Anterior cingulate cortex (tissue), 58 donors: ENCODE measurements at places on chromosomes 1 and 21.

DNA sequence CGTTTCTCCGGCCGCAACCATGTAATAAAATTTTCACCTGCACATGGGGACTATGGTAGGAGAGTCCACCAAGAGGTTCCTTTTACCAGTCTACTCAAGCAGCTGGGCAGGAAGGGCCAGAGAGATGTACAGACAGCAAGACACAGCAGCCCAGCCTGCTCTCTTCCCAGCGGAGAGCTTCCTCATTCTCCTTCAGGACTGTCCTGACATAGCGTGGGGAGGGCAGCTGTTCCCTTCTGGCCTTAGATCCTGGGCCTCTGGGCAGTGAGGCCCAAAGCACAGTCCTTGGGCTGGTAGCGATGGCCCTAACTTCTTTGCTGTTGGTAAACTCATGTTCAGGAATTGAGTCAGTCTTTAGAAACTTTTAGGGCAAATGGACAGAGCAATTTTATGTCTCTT is 89.1 kb downstream of the BCAR3 start:
- DNase-seq = no peak

GRCh38 chr1:147611021-147611426 is 59.3 kb downstream of the ACP6 start:
- DNase-seq = no peak

DNA sequence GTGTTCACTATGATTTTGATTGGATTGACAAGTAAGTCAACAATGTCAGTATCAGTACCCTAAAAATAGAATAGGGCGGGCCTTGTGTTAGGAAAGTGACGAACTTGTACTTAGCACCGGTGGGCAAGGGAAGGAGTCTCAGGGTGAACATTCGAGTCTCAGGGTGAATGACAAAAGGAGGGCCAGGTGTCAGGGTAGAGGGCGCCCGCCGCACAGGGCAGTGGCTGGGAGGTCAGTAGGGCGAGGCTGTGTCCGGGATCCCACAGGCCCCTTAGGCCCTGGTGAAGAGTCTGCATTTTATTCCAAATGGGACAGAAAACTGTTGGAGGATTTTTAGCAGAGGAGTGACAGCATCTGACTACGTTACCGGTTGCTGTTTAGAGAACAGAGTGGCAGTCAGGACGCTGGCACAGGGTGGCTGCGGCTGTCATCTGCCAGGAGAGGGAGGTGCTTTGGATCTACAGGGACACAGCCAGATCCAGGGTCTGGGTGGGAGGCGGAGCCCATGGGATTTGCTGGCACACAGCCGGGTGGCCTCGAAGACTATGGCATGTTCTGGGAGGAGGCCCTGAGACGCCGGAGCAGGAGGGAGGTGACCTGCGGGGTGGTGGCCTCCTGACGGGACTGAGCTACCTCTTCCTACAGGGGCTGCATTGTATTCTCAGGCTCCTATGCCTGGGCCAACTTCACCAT is 11.0 kb downstream of the AGTRAP start:
- no peak for DNase-seq

DNA sequence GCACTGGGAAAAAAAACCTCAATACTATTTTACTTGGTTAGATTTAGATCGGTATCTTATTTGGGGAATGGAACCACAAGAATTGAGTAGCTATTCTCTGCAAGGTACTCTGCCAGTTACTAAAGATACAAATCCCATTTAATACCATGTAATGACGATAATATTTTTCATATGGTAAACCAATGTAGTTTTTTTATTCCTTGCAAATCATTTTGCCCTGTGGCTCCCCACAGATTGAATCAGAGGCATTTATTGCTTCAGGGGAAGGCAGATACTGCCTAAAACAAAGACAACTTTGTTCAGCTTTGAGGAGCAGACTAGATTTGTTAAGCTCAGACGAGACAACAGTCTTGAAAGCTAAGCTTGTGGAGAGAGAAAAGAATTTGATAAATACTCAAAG is 226.7 kb upstream of the RUNX1 start:
- DNase-seq = no peak

DNA sequence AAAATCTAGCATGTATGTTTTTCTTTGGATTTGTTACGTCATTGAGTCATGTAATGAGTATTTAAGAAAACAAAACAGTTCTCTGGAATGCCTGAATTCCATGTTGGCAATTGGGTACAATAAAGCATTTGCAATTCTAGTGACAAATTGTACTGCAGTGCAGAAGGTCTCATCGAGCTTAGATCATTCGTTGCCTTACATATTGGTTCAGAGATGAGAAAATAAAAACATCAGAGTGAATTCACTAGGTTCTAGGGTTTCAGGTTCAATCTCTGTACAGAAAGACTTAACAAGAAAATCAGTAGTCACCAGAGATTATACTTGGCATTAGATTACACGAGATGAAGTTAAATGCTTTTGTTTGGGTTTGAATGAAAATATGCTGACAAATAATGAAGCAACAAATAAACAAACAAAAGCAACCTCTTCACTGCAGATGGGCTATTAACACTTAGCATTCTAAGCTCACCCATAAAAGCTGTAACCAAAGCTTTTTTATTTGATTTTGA is 124.7 kb downstream of the RYR2 start:
- no peak for DNase-seq

- no peak for DNase-seq
Observed at GRCh38 chr1:92709738-92710137, 75.2 kb downstream of the EVI5 start.

- no peak for DNase-seq
Observed at GRCh38 chr1:53134042-53134485, 8.4 kb downstream of the SLC1A7 start.

GRCh38 chr21:31410499-31411131 is 66.6 kb upstream of the TIAM1 start:
- DNase-seq = no peak

DNA sequence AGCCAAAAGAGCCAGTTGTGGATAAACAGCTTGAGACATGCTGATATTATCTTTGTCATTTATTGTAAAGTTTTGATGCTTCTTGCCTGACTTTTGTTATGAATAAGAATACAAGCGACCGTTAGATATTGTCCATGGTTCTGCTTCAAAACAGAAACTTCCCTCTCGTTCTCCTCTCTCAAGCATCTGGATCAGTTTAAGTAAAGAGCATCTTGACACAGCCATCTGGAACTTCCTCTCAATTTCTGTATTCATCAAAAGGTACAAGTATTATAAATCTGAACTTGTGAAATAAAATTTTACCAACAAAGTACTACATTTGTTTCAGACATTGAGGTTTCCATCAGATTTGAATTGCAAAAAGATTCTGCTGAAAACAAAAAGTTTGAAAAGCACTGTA is 36.4 kb upstream of the CLDN14 start:
- DNase-seq = no peak

- DNase-seq = no peak
Observed at GRCh38 chr21:44366586-44367211, 13.3 kb downstream of the TRPM2 start.

- no peak for DNase-seq
Observed at GRCh38 chr21:46545911-46546310, 59.0 kb downstream of the S100B start.

GRCh38 chr21:46431884-46432488 is 26.7 kb upstream of the DIP2A start:
- DNase-seq = no peak

DNA sequence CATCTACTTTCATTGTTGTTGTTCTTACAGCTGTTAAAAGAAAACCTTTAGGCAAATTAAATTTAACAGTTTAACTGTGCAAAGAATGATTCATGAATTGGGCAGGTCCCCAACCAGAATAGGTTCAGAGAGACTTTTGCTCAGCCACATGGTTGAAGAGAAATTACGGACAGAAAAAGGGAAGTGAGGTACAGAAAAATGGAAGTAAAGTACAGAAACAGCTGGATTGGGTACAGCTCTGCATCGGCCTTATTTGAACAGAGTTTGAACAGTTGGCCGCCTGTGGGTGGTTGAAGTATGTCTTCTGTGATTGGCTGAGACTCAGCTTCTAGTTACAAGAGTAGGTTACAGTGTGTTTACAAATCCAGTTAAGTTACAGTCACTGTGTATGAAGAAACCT is 210.1 kb downstream of the FGGY start:
- no peak for DNase-seq

DNA sequence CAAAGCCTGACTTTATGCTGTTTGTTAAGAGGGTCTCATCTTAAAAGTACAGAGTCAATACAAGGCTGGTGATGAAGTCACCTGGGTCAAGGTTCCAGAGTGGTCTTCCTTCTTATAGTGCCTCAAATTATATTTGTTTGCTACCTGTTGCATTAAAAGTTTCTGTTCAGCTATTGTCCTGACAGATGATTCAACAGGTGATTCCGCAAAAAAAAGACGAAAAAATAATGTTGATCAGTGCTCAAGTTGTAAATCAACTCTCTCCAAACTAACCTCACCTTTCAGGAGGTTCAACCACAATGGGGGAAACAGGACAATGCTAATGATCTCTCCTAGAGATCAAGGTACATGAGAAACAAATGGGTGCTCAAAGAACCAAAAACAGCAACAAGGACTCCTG is 35.7 kb downstream of the HSF2BP start:
- DNase-seq = no peak

- DNase-seq = no peak
Observed at GRCh38 chr1:110003747-110004428, 19.3 kb downstream of the AHCYL1 start.

- no peak for DNase-seq
Observed at GRCh38 chr1:17340358-17340757, 31.6 kb upstream of the PADI6 start.

DNA sequence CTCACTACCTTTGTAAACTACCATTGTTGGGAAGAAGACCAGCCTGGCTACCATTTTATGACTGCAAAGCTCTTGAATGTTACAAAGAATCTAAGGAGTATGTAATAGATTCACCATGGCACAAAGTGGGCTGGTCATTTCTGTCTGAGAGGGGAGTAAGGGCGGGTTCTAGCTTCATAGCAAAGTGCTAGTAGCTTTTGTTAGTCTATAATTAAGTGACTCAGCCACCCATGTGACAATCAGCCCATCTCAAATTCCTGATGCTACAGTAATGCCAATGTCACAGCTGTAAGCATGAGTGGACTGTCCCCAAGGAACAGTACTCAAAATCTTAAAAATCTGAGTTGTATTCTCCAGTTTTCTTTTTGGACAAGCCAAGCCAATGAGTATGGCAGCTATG is 15.4 kb upstream of the OTUD3 start:
- no peak for DNase-seq

DNA sequence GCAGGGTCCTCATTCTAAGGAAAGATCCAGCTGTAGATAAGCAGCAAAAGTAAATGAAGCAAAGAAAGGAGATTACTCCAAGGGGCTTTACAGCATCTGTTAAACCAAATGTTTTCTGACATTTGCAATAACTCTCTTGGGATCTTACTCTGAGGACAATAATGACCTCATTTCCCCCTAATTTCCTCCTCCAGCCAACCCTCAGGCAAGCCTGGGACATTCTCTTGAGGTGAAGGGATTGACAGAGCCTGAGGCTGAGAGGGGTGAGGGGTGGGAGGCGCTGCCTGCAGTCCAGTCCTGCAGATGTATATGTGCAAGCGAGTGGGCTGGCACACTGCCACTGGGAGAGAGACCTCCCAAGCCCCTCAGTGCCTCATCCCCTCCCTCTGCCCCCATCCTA is 40.5 kb upstream of the NEK2 start:
- no peak for DNase-seq
